Lower lobe of right lung (tissue), 2 donors: ENCODE measurements at places on chromosomes 1 and 21.

DNA sequence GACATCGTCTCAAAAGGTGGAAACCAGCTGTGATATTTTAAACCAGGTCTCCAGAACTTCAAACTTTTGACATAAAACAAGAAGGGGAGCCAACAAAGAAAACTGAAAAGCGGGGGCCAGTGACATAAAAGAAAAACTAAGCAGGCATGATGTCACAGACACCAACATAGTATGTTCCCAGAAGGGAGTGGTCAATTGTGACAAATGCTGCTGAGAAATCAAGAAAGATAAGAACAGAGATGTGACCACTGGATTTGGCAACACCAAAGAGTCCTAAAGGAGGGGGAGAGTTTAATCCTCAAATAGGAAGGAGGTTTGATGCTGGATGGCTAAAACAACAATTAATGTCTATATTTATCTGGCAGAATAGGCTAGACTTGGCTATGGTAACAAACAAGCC lies 2.3 kb upstream of the RNF19B start:
- no peak for DNase-seq

GRCh38 chr21:33121715-33122475 lies 52.0 kb downstream of the OLIG1 start:
- DNase-seq, result no peak

DNA sequence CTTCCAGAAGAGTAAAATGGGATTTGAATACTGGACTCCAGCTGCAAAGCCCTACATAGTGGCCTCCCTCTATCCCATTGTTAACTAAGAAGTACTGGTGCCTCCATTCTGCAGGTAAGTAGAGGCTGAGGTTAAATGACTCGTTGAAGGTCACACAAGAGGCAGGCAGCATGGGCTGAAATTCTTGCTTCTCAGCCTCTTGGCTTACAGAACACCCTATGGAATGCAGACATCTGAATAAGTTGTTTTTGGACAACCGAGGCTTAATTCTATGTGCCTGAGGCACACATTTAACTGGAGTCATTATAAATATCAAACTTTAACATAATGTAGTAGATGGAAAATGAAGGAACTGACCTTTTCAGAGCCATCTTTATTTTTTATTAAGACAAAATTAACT lies 5.7 kb downstream of the DNAJC11 start:
- no peak for DNase-seq

- DNase-seq, result no peak
These were observed 30.0 kb upstream of the TENT5B start for GRCh38 chr1:27042670-27043069.

GRCh38 chr1:166133857-166134256 lies 32.9 kb downstream of the FAM78B start:
- DNase-seq, result no peak

DNA sequence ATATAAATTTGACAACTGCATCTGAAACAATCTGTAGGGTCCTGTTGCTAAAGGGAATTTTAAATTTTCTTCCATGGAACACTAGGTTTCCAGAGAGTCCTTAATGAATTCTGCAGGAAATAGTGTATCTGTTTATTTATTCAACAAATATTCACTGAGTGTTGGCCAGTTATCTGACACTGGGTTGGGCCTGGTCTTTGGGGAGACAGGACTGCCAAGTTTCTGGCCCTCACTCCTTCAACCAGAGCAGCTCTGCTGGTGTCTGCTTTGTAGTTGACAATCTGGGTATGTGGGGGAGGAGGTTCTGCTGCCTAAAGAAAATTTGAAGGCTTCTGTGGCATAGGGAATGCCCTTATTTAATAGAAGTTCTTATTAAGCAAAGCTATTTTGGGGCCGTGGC lies 26.1 kb upstream of the HUNK start:
- no peak for DNase-seq
